ENCODE measurements at places on chromosomes 1 and 21.

GRCh38 chr21:36689324-36689723 is 9.6 kb upstream of the SIM2 start:
- DNase-seq: no peak

DNA sequence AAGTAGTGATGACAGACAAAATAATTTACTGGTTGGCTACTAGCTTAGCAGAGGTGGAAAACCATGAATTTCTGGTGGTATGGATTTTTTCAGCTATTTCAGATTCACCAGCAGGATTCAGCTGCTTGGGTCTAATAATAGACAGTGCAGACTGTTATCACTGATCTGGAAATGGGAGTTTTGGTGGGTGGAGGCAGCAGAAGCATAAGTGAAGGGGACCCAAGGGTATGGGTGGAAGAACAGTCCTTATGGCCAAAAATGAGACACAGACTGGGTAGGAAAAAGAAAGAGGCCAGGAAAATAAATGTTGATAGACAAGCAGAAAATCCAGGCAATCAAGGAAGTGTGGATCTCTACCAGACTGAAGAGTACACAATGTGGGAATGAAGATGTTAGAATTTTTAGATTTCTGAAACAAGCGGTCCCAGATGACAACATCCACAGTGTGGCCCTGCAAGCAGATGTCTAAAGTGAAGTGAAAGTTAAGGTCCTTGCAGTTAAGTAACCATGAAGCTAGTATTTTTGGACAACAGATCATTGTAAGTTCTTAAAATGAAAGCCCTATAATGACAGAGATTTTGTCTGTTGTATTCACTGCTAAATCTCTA is 24.7 kb downstream of the LYST start:
- DNase-seq: no peak

DNA sequence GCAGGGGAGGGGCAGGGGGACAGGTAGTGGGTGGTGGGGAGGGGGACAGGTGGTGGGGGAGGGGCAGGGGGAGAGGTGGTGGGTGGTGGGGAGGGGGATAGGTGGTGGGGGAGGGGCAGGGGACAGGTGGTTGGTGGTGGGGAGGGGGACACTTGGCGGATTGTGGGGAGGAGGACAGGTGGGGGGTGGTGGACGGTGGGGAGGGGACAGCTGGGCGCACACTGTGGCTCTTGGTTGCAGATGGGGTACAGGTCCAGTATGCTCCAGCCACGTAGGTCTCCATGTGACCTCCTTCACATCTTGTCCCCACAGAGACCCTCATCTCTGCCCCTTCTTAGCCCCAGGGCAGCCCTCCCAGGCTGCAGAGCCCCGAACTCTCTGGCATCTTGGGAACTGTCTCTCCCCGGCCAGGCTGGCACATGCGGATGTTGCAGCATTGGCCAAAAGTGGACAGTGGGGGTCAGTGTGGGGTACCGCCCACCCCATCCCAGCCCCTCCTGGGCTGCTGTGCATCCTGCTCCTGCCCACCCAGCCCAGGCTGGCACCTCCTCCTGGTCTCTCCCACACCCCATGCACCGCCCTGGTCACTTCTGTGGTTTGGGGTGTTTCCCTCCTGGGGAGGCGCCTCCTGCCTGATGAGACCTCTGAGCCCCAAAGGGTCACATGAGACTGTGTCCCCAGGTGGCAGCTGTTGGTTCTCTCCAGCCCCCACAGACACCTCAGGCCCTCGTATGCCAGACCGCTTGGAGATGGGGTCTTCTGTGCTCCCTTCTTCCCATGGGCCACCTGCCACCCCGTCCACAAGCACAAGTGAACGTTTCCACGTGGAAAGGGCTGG is 7.6 kb upstream of the SLC19A1 start:
- DNase-seq: no peak

DNA sequence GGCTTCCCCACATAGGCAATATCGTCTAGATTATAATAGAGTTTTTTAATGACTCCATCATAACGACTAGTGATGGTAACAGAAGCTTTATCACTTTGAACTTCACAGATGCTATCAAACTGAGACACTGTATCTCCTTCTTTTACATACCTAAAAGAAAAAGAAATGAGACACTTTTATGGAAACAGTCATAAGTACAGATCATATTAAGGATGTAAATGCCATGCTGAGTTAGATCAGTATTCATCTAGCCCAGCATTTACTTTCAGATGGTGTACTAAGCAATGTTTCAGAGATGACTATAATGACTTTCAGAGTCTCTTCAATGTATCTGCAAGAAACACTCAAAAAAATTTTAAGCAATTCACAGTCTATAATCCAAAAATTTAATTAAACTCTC is 18.9 kb downstream of the DBT start:
- DNase-seq: no peak

GRCh38 chr1:91776068-91776794 is 109.7 kb downstream of the TGFBR3 start:
- DNase-seq: no peak

DNA sequence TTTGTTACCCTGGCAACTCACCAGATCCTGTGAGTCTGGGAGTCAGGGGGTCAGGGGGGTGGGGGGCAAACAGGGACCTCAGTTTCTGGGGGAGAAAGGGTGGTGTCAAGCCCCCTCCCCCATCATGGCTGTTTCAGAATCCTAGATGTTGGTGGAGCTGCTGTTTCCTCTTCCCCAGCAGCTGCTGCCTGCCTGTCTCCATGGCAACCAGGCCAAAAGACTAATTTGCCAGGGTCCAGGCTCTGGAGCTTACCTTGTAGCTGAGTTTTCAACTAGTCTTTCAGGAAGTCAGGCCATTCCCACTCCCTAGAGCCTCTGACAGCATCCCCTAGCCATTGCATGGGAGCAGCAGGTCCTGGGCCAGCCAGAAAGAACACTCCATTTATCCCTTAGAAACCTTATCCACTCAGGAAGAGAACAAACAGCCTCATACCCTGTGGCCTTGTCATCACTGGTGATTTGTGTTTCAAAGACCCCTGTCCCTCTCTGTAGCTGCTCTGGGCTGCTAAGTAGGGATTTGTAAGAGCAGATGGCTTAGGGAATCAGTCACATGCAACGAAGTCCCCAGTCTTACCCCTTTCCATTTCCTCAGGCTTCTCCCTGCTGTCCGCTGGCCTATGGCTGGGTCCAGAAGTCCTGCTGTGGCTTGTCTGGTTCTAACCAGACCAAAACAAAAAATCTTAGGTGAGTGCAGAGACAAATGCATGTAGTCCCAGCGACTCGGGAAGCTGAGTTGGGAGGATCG is 21.5 kb upstream of the STMN1 start:
- DNase-seq: no peak

GRCh38 chr1:236508593-236509027 is 15.2 kb upstream of the LGALS8 start:
- no peak for DNase-seq
